ENCODE measurements at places on chromosomes 13 and 19. TPM values are rescaled to one million over a fixed set of nuclear protein-coding genes. Genes with fewer than 3 reads are reported as not detected.

GRCh38 chr13:44191504-44192171 lies 182.0 kb upstream of the SERP2 start:
- H3K27ac ChIP-seq: peak overlapping the region; percentile 34
- H3K36me3 ChIP-seq: peaks cover 1% of the 10 kb centered on the region
- H3K4me3 ChIP-seq: peak overlapping the region; percentile 8
- peaks cover 30% of the 10 kb centered on the region for H3K27me3 ChIP-seq

DNA sequence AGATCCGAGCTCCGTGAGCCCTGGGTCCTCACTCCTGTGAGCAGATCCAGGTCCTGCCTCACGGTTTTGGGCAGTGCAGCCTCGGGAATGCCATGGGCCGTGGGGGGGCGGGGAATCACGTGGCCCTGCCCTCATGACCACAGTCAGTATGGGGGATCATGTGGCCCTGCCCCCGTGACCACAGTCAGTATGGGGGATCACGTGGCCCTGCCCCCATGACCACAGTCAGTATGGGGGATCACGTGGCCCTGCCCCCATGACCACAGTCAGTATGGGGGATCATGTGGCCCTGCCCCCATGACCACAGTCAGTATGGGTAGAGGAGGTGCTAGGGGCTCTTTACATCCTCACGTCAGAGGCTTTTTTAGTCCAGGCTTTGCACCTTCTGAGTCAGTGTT lies 64.3 kb upstream of the F7 start:
- DNase-seq: no peak
- no peak overlapping the region for H3K27ac ChIP-seq
- no peaks in the 10 kb centered on the region for H3K4me1 ChIP-seq
- H3K27me3 ChIP-seq: no peaks in the 10 kb centered on the region
- no peaks in the 10 kb centered on the region for H3K36me3 ChIP-seq
- no peak overlapping the region for H3K4me3 ChIP-seq

DNA sequence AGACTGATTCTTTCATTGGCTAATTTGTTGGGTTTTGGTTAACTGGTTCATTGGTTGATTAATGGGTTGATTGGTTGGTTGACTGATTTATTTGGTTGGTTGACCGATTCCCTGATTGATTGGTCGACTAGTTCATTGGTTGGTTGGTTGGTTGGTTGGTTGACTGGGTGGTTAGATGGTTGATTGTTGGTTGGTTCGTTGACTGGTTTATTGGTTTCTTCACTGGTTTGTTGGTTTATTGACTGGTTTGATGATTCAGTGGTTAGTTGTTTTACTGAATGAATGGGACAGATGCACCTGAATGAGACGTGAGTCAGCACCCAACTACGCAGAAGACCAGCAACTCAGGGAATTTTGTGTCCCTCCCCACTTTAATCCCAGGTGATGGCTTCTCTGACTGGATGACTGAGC lies 2.7 kb upstream of the NUP62 start:
- no peak for DNase-seq
- H3K36me3 ChIP-seq: peaks cover 35% of the 10 kb centered on the region
- H3K4me1 ChIP-seq: peaks cover 47% of the 10 kb centered on the region
- H3K27me3 ChIP-seq: peaks cover 6% of the 10 kb centered on the region

GRCh38 chr13:112708560-112709240 lies 18.9 kb downstream of the ATP11A start:
- H3K27ac ChIP-seq: no peak overlapping the region
- H3K27me3 ChIP-seq: no peaks in the 10 kb centered on the region
- DNase-seq: no peak
- no peak overlapping the region for H3K4me3 ChIP-seq

Gene ZNF285
- 2.2 TPM for total RNA-seq

Gene KRTDAP
- not detected for total RNA-seq

Gene RFPL4A
- not detected for total RNA-seq

- H3K27me3 ChIP-seq: no peaks in the 10 kb centered on the region
- H3K4me3 ChIP-seq: no peak overlapping the region
- peaks cover 57% of the 10 kb centered on the region for H3K36me3 ChIP-seq
- H3K27ac ChIP-seq: peak overlapping the region; percentile 66
- no peak for DNase-seq
Observed at GRCh38 chr13:48404952-48405351, 8.0 kb downstream of the LPAR6 start.

Gene C1QTNF9
- not detected for total RNA-seq
